T47D (cell line): ENCODE measurements at places on chromosomes 7 and 10.

- DNase-seq = no peak
Observed at GRCh38 chr10:75984067-75984466, 552.6 kb downstream of the LRMDA start.

- DNase-seq = no peak
Observed at GRCh38 chr7:36045326-36045725, 107.7 kb upstream of the EEPD1 start.

GRCh38 chr7:15236952-15237351 lies 324.9 kb downstream of the AGMO start:
- no peak for DNase-seq

DNA sequence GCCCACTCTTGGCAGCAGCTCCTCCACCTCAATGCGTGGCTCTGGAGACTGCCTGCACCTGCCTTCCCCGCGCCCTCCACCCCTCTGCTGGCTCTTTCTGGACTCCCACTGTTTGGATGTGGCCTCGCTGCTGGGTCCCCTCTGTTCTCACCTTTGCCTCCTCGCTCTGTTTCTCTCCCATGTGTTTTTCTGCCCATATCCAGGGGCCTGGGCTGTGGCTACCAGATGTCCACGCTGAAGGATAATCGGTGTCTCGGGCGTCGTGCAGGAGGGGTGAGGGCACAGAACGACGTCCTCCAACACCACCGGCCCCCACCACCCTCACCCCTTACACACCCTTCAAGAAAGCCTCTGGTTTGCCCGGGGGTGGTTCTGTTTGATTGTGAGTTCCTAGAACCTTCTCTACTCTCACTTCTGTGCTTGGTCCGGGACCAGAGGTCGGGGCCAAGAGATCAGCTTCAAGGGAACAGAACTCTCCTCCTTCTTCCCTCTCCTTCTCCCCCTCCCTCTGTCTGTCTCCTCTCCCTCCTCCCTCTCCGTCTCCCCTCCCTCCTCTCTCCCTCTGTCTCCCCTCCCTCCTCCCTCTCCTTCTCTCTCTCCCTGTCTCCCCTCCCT lies 31.7 kb downstream of the AP5Z1 start:
- no peak for DNase-seq

GRCh38 chr7:132250480-132251326 lies 325.6 kb downstream of the PLXNA4 start:
- no peak for DNase-seq

DNA sequence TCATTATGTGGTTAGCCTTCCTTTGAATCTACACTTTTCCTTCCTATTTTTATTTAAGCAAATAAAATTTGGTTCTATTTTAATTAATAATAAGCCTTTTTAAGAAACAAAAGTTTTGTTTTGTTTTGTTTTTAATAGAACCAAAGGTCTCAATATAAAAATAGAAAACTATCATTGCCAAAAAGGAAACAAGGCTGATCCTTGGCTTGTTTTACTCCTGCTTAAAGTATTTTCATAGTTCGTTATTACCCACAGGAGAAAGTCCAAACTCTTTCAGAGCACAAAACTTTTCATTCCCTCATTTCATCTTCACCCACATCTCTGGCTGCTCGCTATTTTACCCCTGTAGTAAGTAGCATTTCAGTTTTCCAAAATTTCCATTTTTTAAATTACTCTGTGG lies 374.8 kb downstream of the SEMA3D start:
- DNase-seq = no peak

DNA sequence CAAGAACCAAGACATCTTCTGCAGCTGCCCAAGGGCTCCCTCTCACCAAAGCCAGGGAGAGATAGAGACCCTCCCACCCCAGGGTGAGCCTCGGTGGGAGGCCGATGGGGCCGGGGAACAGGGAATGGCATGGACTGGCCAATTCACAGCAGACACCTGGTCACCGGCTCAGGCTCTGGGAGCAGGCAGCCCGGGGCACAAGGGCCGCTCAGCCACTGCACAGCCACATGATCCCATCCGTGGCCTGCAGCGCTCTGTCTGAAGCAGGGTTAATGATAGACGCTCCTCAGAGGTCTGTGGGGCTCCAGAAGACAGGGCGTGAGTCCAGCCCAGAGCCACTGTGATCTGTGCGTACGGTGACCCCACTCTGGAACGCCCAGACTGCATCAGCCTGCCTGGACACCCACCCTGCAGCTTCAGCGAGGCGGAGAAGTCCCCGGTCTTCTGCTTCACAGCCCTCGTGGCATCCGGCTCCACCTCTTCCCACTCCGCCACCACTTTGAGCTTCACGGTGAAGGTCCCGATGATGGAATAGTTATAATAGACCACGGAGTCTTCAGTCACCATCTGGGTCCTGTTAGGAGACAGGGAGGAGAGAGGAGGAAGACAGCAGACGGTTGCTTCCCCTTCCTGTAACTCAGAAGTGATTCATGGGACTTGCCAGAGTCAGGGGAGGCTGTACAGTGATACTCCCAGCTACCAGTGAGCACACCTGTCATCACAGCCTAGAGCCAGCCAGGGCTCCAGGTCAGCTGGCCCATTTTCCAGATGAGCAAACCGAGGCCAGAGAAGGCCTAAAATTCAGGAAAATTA lies 14.0 kb downstream of the TMEM130 start:
- no peak for DNase-seq

DNA sequence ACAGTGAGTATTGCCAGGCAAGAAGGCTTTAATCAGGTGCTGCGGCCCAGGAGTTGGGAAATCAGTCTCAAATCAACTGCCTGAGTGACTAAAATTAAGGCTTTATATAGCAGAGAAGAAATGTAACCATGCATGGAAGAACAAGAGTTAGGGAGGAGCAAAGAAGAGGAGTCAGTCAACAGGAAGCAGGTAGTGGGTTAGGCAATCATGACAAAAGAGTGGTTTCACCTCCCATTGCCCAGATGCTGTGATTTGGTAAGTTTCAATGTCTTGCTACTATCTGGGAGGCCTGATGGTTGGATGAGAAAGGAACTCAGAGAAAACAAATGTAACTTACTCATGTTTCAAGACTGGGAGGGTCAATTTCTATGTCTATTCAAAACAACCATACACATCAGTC lies 998.3 kb downstream of the GATA3 start:
- no peak for DNase-seq

- no peak for DNase-seq
Observed at GRCh38 chr7:44100458-44101302, 3.5 kb upstream of the AEBP1 start.

GRCh38 chr10:122663516-122664130 lies 36.0 kb downstream of the C10orf120 start:
- no peak for DNase-seq

- DNase-seq = no peak
Observed at GRCh38 chr7:131249003-131249402, 78.7 kb upstream of the MKLN1 start.

GRCh38 chr7:36393826-36394225 lies 4.2 kb downstream of the ANLN start:
- DNase-seq = no peak

DNA sequence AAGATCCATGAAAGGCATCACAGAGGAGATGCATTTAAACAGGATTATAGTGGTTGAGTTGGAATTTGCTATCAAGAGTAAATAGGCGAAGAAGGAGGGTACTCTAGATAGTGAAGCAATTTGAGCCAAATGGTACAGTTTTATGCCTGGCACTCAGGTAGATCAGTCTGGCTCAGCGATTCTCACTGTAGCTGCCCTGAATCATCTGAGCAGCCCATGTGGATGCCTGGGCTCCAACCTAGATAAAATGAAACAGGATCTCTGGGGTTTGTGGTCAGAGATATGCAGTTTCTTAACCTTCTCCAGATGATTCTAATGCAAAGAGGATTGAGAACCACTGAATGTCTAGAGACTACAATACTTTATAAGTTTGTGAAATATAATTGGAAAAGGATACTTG lies 282.0 kb upstream of the FZD1 start:
- no peak for DNase-seq

DNA sequence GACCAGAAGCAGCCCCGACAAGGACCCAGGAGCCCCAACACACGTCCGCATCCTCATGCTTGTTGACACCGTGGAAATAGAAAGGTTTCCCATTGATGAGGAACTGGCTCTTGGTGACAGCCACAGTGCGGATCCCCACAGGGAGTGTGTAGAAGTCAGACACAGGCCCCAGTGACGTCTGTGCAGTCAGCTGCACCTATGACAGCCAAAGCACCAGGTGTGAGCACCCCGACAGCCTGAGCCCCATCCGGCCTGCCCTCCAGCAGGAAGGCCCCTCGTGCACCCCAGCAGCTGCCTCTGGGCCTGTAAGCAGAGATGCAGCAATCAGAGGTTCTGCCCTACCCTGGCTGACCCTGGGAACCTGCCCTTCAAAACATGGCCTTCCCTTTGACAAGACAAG lies 7.1 kb downstream of the GUSB start:
- no peak for DNase-seq

DNA sequence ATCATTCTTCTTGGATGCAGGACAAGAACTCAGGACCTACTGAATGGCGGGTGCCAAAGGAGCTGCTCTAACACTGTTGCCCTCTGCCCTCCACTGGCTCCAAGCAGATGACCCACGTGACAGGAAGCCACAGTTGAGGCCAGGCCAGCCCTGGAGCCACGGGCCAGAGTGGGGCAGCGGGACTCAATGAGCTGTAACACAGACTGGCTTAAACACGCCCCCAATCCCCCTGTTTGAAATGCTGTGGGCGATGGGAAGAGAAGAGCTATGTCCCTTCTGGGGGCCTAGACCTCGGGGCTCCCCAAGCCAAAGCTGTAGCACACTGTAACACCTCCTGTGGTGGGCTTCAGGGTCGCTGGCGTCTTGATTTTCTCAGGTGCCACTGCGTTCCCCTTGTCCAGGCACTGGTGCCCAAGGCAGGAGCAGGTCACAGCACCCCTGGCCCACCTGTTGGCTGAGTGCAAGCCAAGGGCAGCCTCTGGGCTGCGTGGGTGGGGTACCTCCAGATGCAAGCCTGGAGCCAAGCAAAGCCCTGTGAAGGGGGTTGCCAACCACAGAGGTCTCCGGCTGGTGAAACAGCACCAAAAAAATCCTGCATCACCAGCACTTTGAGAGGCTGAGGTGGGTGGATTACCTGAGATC lies 18.6 kb upstream of the ZMIZ2 start:
- no peak for DNase-seq

DNA sequence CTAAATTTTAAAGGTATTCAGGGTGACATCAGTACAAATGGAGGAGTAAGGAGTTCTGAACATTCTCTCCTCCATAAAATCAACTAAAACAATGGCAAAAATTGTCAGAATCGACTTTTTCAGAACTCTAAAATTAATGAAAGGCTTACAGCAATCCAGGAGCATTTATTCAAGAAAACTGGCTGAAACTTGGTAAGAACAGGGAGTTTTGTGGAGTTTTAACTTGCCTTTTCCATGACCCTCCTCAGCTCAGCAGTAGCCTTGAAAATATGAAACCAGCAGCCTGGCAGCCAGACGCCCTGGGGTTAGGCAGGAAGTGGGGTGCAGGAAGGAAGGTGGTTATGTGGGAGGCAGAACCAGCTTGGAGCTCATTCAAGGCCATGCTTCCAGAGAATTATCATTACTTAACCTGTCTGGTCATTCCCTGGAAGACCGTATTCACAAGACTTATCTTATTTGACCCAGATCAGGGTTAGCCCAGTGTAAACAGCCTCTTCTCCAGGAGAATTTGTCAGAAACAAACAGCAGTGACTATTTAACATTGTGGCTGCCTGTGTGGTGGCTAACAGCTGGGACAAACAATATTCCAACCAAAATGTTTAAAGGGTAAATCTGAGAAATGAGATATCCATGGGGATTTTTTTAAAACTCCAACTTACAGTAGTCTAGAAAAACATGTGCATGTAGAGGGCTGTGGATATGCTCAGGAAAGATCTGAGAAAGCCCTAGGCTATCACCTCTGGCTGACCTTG lies 75.7 kb upstream of the MACROH2A2 start:
- DNase-seq = no peak

GRCh38 chr10:90494183-90494582 lies 363.7 kb downstream of the HTR7 start:
- no peak for DNase-seq

GRCh38 chr10:114908896-114909295 lies 29.1 kb upstream of the TRUB1 start:
- DNase-seq = no peak

DNA sequence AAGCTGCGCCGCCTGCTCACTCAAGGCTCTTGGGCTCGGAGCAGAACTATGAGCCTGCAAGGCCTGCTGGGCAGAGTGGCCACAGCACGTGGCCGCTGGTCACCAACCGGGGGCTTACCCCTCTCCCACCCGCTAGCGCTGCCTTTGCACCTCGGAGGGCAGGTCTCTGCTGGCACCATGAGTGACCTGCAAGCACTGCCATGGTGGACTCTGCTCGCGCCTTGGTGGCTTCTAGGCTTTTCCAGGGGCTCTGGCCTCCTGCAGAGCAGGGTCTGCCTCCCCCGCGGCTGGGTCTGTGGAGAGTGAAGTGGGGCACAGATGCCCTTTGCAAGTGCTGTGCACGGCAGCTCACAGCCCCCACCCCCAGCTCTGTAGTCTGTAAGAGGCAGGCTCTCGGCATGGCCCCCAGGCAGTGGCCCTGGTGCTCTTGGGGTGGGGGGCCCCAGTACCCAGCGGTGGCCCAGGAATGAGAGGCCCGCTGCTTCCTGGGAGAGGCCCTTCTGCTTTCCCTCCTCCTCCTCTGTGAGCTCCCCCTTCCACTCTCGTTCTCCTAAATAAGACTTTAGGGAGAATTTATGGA lies 119.6 kb downstream of the INPP5A start:
- DNase-seq = no peak

DNA sequence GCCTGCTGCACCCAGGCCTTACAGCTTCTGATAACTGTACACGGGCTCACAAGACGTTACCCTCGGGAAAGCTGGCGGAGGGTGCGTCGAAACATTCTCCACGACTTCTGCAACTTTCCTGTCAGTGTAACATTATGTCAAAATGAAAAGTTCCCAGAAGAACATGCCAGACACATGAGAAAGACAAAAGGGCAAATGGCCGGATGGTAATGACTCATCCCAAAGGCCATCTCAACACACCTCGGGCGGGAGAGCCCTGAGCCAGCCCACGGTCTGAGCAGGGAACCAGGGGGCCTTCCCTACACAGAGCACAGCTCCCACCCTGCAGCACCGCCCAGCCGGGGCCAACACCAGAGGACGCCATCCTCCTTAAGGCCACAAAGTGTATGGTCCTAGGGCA lies 118.7 kb downstream of the MAD1L1 start:
- DNase-seq = no peak

GRCh38 chr7:24108906-24109376 lies 175.0 kb upstream of the NPY start:
- DNase-seq = no peak

- DNase-seq = no peak
Observed at GRCh38 chr10:84842593-84842992, 514.2 kb downstream of the CCSER2 start.

DNA sequence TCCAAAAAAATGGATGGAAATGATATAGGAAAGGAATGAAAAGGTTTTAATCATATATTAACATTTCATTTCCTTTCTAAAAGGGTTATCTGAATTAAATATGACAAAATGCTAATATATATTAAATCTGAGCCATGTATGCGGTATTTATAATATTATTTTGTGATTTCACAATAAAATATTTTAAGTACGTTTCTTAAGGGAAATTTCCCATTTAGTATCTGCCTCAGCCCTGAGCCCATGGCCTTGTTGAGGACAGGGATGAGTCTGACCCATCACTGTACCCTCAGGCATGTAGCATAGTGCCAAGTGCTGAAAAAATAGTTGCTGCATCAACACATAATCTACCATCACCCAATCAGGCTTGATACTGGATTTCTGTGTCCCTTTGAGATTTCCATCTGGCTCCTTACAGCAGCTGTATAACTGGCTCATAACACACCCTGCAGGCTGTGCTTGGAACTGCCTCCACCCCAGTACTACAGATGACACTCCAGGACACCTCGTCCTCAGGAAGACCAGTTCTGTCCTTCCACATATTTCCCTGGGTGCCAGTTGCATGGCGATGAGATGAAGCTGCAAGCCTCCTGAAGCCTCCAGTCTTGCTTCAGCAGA lies 59.4 kb upstream of the ASAH2 start:
- DNase-seq = peak; percentile 49
